Fibroblast of upper back skin (primary cell): ENCODE measurements at places on chromosomes 5 and 9.
A peak's percentile ranks its signal among the peaks of the same experiment; 100 is the strongest.

GRCh38 chr5:132462856-132463745 lies 27.5 kb downstream of the IRF1 start:
- DNase-seq, result no peak

DNA sequence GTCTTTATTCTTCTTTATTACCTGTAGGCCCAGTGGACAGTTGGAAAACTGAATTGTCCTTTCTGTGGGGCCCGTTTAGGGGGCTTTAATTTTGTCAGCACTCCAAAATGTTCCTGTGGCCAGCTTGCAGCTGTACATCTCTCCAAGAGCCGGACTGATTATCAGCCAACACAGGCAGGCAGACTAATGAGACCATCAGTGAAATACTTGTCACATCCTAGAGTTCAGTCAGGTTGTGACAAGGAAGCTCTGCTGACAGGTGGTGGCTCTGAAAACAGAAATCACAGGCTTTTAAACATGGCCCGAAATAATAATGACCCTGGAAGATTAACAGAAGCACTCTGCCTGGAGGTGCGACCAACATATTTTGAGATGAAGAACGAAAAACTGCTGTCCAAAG lies 47.9 kb downstream of the RNF180 start:
- no peak for DNase-seq

GRCh38 chr5:170285181-170285580 lies 12.4 kb downstream of the LCP2 start:
- DNase-seq, result no peak

DNA sequence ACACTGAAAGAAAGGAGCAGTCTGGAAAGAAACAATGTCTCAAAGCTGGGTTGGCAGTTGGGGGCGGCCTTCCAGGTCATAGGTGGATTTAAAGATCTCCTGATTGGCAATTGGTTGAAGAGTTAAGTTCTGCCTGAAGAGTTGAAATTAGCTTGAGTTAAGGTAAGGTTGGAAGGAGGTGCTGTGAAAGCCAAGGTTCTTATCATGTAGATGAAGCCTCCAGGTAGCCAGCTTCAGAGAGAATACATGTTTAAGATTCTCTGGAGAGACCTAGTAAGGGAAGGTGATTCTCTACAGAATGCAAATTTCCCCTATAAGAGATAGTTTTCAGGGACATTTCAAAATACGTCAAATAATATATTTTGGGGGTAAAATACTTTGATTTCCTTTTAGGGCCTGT lies 387.1 kb downstream of the TMEM232 start:
- no peak for DNase-seq

- peak; percentile 39 for DNase-seq
These were observed 141.5 kb downstream of the TRPM3 start for GRCh38 chr9:70979966-70980365.

- no peak for DNase-seq
These were observed 128.3 kb downstream of the MARCHF11 start for GRCh38 chr5:16051246-16051755.

- peak; percentile 50 for DNase-seq
These were observed 101.9 kb downstream of the ADAMTS2 start for GRCh38 chr5:179243333-179243732.

DNA sequence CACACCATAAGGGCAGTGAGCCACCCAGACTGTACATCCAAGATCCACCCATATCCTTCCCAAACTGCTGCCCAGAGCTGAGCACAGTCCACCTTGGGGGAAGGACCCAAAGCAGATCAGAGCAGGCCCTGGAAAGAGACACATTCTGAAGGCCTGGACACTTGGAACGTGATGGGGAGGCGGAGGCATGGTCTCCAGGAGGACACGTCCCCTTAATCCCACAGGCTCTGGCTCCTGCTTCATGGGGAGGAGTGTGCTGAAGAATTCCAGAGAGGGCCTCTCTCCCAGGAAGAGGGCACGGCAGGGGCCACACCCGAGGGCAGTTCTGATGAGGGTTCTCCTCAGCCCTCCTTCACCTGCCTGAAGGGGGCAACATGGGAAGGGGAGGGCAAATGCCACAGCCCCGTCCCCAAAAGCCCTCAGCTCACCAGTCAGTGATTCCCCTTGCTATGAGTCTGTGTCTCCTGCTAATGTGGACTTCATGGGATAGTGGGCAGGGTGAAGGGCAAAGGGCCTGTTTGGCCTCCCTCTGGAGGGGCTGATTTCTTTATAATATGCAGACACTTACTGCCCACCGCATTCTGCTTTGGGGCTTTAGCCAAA lies 276.8 kb downstream of the ENC1 start:
- DNase-seq, result no peak

DNA sequence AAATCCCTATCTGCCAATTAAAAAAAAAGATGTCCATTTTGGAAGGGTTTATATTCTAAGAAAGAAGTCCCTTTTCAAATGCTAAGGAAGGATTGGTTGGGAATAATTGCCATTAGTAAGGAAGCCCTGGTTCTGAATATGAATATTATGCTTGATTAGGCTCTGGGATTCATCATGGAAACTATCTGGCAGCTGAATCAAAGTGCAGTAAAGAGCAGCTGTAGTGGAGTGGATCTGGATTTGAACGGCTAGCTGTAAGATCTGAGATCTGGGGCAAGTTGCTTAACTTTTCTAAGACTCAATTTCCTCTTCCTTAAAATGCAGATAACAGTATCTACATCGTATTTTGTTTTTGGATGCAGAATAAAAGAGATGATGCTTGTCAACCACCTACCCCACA lies 10.5 kb downstream of the IL12B start:
- DNase-seq, result no peak

DNA sequence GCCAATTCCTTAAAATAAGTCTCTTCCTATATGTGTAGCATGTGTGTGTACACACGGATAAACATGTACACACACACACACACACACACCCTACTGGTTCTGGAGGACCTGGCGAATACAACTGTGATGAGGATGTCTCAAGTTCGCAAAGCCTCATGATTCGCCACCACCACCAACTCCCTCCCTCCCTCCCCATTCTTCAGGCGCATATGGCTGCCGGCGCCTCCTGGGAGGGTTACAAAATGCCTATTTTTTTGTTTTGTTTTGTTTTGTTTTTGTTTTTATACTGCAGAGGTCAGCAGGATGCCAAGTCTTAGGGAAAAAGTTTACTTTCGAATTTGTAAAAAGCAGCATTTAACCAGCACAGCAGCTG lies 88.0 kb downstream of the DAP start:
- no peak for DNase-seq

GRCh38 chr9:134717924-134718645 lies 76.5 kb downstream of the COL5A1 start:
- DNase-seq, result no peak

DNA sequence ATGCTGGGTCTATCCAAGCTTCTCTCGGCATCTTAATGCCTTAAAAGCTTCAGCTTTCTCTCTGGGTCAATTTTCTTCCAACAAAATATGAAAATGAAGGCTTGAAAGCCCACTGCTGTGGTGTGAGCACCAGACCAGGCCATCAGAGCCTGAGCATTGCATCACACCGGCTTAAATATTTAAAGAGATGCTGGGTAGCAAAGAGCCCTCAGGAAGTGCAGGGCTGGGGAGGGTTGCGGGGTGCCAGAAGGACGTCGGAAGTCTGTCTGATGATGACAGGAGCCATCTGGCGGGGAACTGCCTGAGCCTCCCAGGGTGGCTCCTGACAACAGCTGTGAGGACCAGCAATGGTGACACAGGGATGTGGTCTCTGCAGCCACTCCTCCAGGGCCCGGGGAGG lies 185.5 kb downstream of the OLFM1 start:
- DNase-seq, result no peak

GRCh38 chr5:180790524-180790923 lies 12.1 kb downstream of the MGAT1 start:
- no peak for DNase-seq

GRCh38 chr5:117058740-117059139 lies 484.1 kb upstream of the SEMA6A start:
- DNase-seq, result no peak

- no peak for DNase-seq
These were observed 58.0 kb upstream of the RETREG1 start for GRCh38 chr5:16674750-16675149.

- DNase-seq, result no peak
These were observed 103.4 kb downstream of the PIP5K1B start for GRCh38 chr9:68808338-68808890.

DNA sequence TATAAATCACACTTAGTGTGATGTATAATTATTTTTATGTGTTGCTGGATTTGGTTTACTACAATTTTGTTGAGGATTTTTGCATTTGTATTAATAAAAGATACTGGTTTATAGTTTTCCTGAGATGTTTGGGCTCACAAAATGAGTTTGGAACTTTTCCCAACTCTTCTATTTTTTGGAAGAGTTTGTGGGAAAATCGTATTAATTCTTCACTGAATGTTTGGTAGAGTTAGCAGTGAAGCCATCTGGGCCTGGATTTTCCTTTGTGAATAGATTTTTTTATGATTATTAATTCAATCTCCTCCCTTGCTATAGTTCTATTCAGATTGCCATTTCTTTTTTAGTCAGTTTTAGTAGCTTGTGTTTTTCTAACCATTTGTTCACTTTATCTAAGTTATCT lies 201.7 kb upstream of the NFIL3 start:
- no peak for DNase-seq

- DNase-seq, result no peak
These were observed 13.5 kb downstream of the ZNF79 start for GRCh38 chr9:127437497-127438264.

- no peak for DNase-seq
These were observed 5.2 kb downstream of the DUSP1 start for GRCh38 chr5:172765766-172766286.

GRCh38 chr5:30932273-30933017 lies 261.0 kb upstream of the CDH6 start:
- DNase-seq, result no peak

DNA sequence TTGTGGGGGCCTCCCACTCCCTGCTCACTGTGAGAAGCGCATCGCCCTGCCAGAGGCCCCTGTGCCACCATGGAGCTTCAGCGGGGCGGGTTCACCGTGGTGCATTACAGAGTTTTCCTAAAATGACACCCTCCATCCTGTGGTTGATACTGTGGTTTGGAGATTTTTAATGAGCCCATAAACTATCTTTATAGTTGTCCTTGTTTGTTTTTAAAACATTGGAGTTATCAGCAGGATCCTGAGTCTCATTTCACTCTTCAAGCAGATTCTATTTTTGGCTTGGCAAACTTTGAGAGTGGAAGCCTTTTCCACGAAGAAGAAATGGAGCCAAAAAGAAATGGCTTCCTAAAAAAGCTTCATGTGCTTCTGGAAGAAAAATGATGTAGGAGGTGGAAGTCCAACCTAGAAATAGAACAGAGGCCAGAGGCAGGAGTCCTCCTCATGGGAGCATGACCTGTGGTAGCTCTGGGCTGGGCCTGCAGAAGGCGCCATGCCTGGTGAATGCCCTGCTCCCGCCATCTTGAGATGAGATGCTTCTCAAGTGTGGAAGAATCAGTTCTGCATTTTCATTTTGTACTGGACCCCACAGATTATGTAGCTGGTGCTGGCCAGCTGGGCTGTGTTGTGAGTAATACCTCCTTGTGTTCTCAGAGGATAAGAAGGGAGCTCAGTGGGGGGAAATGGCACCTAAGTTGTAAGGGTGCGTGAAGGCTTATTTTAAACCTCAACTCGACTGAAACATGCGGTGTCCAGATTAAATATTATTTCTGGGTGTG lies 79.0 kb upstream of the RAI14 start:
- DNase-seq, result no peak

GRCh38 chr9:37438359-37438758 lies 15.9 kb downstream of the GRHPR start:
- no peak for DNase-seq

- no peak for DNase-seq
These were observed 456.7 kb downstream of the ZNF608 start for GRCh38 chr5:124289641-124290311.

DNA sequence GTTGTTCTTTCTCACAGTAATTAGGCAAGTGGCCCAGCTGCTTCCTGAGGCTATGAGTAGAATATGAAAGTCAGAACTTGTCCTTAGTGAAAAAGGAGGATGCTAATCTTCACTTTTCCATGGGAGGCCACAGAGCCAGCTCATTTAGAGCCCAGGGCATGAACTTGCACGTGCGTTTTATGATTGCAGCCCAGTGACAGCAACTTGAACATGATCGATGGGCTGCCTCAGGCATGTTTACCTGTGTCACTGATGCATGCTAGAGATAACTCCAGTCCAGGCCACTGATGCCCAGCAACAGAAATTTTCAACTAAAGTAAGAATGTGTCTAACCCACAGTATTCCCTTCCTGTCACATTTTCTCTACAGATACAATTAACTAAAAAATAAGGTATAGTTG lies 179.3 kb downstream of the CTNND2 start:
- no peak for DNase-seq

DNA sequence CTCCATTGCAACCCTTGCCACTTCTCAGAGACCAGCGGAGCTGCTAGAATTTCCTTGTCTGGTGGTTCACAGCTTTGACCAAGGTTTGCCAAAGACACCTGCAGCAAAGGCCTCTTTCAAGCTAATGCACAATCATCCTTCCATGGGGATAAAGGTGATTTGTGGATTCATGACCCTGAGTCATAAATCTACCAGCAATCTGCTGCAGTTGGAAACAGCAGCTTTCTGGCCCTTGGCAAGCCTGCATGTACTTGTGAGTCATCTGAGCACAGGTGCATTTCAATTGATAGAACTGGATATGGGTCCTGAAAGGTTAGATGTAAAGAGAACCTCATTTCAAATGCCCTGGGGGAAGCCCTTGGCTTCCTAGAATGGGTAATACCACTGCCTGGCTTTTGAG lies 21.6 kb upstream of the TCF7 start:
- DNase-seq, result peak; percentile 20

- DNase-seq, result no peak
These were observed 92.1 kb upstream of the RANBP3L start for GRCh38 chr5:36393656-36394428.

DNA sequence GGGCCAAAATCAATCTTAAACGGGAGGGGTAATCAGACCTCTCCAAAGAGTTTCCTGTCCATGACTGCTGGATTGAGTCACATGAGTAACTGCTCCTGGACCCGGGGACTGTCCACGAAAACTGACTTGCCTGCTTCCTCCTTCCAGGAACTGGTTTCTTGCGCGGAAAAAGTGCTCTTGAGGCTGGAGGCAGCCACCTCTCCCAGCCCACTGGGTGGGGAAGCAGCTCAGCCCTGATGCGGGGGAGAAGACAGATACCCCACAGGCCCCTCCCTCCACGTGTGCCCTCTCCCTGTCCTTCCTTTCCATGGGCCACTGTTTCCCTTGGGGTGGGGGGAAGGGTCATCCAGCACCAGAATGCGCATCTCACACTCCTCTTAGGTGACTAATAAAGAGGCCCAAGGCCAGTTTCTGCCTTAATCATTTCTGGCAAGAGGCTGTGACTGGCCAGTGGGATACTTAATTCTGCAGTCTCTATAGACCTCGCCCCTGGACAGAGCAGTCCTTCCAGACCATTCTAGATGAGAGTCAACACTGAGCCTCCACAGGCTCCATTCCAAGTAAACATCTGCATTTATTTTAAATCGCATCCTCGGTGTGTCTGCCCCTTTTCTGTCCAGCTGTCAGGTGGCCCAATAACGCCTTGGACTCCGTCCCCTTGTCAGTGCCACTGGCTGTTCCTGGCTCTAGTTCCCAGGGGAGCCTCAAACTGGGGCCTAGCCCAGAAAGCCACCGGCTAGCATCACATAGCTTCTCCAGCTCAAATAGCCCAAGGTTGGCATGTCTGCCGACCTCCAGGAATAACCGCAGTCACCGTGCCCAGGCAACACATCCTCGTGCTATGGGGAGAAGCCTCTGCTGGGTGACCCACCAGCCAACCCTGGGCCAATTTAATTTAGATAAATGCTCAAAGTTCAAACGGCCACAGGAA lies 12.0 kb downstream of the REXO4 start:
- peak; percentile 28 for DNase-seq
